ENCODE measurements at places on chromosomes 1 and 21.

GRCh38 chr1:175604039-175604941 is 139.1 kb downstream of the TNR start:
- DNase-seq: no peak

DNA sequence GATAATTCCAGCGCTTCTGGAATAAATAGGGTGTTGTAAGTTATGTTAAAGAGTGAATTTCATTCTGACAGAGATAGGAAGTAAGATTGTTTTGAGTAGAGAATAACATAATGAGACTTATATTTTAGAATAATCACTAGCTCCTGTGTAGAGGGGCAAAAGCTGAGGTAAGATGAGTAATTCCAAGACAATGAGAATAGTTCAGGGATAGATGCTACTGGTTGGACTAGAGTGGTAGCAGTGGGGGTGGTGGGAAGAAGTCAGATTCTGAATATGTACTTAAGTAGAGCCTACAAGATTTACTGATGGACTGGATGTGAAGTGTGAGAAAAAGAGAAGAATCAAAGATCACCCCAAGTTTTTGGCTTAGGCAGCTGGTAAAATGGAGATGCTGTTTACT is 23.3 kb upstream of the MOV10 start:
- DNase-seq: no peak

DNA sequence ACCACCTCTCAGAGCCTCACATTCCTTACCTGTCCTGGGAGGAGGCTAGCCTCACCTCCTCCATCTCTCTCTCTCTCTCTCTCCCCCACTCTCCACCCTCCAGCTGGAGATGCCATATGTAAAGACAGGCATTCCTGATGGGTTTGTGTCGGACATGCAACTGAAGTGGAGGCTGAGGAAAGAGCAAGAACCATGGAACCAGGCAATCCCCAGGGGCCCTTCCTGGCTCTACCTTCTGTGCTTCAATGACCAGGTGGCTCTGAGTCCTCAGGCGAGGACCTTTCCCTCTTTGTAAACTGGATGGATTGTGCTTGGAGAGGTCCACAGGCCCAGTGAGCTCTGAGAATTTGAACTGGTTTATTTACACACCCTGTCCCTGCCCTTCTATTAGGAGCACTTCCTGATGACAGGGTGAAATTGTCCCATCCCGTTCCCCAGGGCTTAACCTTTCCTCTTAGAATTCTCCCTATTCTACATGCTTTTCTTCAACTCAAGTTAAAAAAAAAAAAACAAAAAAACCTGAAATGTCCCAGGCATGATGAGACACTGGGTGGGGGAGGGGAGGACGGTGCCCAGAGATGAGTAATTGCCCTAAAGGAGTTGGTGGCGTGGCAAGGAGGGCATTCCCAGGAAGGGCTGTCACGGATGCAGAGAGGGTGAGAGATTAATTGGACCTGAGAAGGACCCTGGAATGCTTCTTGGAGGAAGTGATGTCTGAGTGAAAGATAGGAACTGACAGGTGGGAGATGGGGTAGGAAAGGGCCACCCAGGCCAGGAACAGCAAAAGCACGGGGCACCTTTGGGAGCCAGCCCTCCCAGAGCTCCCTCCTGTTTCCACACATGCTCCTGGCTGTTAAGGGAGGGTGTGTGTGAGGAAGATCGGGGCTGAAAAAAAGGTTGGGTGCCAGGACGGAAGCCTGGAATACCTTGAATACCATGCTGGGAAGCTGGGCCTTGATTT is 50.2 kb upstream of the WASF2 start:
- no peak for DNase-seq

GRCh38 chr1:93114391-93114790 is 35.3 kb downstream of the MTF2 start:
- no peak for DNase-seq
